ENCODE measurements at places on chromosomes 4 and X. TPM values are rescaled to one million over a fixed set of nuclear protein-coding genes. Genes with fewer than 3 reads are reported as not detected.

Gene TBC1D8B
- 10.0 TPM for total RNA-seq

Gene IL13RA2
- total RNA-seq: 1.3 TPM

Gene CENPVL2
- total RNA-seq: not detected

Gene CCDC120
- 1.4 TPM for total RNA-seq

Gene RAI2
- total RNA-seq: 0.78 TPM

Gene DACH2
- 0.16 TPM for total RNA-seq

Gene IL2RG
- total RNA-seq: not detected

Gene RBMXL3
- total RNA-seq: not detected

Gene FRG2
- total RNA-seq: not detected

All from epithelial cell of alveolus of lung (primary cell).